ENCODE measurements at places on chromosomes 6 and 20. TPM values are rescaled to one million over a fixed set of nuclear protein-coding genes. Genes with fewer than 3 reads are reported as not detected.
A peak's percentile ranks its signal among the peaks of the same experiment; 100 is the strongest.

DNA sequence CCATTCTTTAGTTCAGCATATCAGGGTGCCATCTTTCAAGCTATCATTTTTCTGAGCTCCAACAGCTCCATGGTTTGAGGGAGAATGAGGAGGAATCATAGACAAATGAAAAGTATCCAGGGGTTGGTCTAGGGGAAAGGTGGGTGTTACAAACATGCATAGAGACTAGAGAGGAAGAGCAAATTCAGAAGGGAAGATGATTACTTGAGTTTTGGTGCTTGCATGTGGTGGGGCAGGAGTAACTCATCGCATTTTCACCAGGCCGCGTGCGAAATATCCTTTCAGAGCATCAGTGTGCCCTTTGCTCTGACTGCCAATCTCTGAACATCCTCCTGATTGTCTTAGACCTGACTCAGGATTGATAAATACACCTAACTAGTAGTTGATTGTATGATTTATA is 7.7 kb upstream of the BICRAL start:
- H3K27ac ChIP-seq = no peak overlapping the region
- no peaks in the 10 kb centered on the region for H3K36me3 ChIP-seq
- H3K4me1 ChIP-seq = no peaks in the 10 kb centered on the region
- H3K4me3 ChIP-seq = no peak overlapping the region
- DNase-seq = no peak
- no peaks in the 10 kb centered on the region for H3K27me3 ChIP-seq

SRSF12 gene
- total RNA-seq = 0.36 TPM

HBS1L gene
- 171 TPM for total RNA-seq

MEP1A gene
- total RNA-seq = not detected

DNMT3B gene
- total RNA-seq = 1.3 TPM

DNA sequence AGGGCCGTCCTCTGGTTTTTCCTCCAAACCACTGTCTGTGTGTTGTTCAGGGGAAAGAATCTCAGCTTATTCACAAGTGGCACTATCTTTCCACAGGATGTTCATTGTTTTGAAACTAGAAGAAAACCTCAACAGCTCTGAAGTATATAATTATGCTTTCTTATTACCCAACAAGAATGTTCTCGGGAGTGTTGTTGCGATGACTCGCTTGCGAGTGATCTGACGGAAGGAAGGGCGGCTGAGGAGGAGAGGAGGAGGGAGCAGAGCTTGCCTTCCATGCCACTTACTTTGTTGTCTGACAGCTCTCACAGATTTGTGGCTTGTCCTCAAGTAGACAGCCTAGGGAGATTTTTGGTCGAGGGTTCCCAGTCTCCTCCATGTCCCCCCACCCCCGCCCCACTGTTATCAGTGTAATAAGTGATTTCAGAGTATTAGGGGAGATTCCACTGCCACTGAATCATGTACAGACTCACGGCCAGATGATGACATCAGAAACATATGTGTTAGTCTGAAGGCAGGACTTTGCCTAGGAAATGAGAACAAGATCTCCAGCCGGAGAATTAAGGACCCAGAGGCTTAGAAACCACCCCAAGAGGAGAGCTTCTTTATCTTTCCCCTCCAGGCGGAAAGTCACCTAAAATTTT is 80.7 kb upstream of the CCN6 start:
- H3K27ac ChIP-seq = peak overlapping the region; percentile 87
- peak; percentile 98 for DNase-seq
- H3K36me3 ChIP-seq = no peaks in the 10 kb centered on the region
- peak overlapping the region; percentile 13 for H3K4me3 ChIP-seq
- H3K4me1 ChIP-seq = peaks cover 9% of the 10 kb centered on the region
- H3K27me3 ChIP-seq = no peaks in the 10 kb centered on the region

GRCh38 chr20:32326504-32326845 is 31.7 kb upstream of the ASXL1 start:
- no peaks in the 10 kb centered on the region for H3K27me3 ChIP-seq
- H3K4me3 ChIP-seq = no peak overlapping the region
- H3K27ac ChIP-seq = no peak overlapping the region
- H3K36me3 ChIP-seq = peaks cover 12% of the 10 kb centered on the region
- H3K4me1 ChIP-seq = peaks cover 11% of the 10 kb centered on the region

DNA sequence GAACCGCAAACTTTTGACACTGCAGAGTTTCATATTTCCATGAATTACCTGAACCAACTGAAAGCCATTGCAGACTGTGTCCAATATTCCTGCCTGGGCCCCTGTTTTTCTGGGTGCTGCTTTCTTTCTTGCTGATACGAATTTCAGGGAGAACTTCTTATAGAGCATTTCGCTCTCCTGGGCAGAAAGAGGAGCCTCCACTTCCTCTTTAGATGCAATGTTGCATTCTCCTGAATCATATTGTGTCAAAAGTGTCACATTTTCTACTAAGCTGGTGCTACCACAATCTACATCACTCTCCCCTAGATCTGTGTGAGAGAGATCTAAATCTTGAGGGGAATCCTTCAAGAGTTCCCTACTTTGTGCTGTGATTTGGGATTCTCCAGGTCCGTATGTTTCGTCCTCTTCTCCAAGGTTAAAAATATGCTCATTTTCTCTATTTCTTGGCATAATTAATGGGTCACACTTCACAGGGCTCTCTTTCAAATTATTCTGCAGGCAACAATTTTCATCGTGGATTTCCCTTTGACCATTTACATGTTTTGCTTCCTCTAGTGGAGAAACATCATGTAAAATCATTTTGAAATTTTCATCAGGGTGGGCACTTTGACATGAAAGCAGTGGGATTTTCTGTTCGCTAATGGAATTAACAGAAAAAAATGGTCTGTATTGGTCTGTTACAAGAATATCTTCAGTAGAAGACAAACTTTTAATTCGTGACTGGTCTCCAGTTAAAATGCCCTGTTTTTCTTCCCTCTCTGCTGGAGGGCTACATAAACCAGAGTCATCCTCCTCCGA is 102.3 kb downstream of the DST start:
- H3K27me3 ChIP-seq = no peaks in the 10 kb centered on the region
- H3K4me1 ChIP-seq = peaks cover 5% of the 10 kb centered on the region
- H3K4me3 ChIP-seq = peak overlapping the region; percentile 79
- H3K27ac ChIP-seq = peak overlapping the region; percentile 64

DNA sequence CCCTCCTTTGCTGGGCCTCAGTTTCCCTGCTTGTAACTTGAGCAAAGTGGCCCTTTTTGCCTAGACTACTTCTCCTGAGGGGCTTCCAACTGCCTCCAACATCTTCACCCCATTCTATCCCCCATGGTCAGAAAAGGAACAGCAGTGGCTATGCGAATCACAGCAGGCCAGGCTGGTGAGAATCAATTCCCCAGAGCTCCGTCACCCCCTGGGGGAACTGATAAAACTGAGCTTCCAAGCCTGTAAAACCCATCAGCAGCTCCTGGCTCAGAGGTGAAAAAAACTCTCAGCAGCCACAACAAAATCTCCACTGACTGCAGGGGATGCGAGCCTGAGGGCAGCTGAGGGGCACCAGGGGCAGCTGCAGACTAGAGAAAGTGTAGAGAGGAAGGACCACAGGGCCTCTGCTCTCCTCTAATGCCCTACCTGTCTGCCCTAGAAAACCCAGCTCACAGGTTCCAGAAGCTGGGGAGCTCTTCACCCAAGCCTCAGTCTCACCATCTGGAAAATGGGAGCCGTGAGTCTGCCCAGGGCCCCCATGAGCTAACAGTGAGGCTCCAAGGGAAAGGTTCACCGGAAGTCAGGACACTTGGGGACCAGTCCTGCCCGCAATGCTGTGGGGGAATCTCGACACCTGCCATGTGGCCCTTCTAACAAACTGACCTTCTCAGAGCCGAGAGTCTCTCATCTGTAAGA is 120.6 kb downstream of the GRM4 start:
- no peak overlapping the region for H3K4me3 ChIP-seq
- H3K36me3 ChIP-seq = no peaks in the 10 kb centered on the region
- DNase-seq = no peak
- no peak overlapping the region for H3K27ac ChIP-seq
- no peaks in the 10 kb centered on the region for H3K4me1 ChIP-seq

MAFB gene
- total RNA-seq = not detected

LY6G6C gene
- not detected for total RNA-seq

- no peaks in the 10 kb centered on the region for H3K36me3 ChIP-seq
- no peak for DNase-seq
- H3K27ac ChIP-seq = no peak overlapping the region
- no peaks in the 10 kb centered on the region for H3K4me1 ChIP-seq
- H3K27me3 ChIP-seq = peaks cover 55% of the 10 kb centered on the region
These were observed 691 bp downstream of the SLC22A7 start for GRCh38 chr6:43298565-43299337.

GRCh38 chr20:59961423-59961822 is 3.2 kb downstream of the CDH26 start:
- H3K4me1 ChIP-seq = no peaks in the 10 kb centered on the region
- H3K27ac ChIP-seq = no peak overlapping the region
- H3K27me3 ChIP-seq = peaks cover 11% of the 10 kb centered on the region
- H3K36me3 ChIP-seq = no peaks in the 10 kb centered on the region

GRCh38 chr6:105041880-105042279 is 85.0 kb downstream of the LIN28B start:
- no peak overlapping the region for H3K27ac ChIP-seq
- H3K4me3 ChIP-seq = no peak overlapping the region
- no peaks in the 10 kb centered on the region for H3K4me1 ChIP-seq

DNA sequence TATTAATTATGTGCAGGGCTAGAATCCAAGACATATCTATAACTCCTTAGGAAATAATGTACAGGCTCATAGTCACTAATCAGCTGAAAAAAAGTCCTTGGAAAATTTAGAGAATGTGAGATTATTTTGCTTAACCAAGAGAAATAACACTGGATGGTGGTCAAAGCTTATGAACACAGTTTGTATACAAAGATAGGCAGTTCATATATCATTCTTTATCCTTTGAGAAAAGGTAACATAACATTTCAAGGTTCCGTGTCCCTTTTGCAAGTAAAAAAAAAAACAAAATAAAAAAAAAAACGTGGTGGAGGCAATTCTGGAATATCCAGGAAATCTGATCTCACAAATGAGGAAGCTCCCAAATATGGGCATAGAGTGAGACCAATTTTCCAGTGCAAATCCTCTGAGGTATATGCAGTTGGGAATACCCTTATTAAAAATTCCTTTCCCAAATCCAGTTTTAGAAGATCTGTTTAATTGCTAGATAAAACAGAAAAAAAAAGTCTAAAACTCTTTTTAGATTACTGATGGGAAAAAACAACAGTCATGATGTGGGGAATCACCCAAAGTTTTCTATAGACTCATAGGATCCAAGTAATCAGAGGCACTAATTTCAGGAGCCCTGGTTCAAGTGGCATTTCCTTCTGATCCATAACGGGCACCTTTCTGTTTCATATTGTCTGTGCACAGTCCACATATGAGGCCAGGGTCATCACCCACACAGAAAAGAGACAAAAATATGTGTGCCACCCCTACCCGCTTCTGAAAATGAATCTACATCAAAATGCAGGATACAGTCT is 17.7 kb upstream of the TNFAIP3 start:
- no peaks in the 10 kb centered on the region for H3K36me3 ChIP-seq
- peaks cover 30% of the 10 kb centered on the region for H3K4me1 ChIP-seq
- H3K4me3 ChIP-seq = peak overlapping the region; percentile 8
- peak; percentile 74 for DNase-seq
- peak overlapping the region; percentile 100 for H3K27ac ChIP-seq

SIRPB2 gene
- total RNA-seq = not detected

- H3K36me3 ChIP-seq = no peaks in the 10 kb centered on the region
- no peak overlapping the region for H3K4me3 ChIP-seq
- H3K27ac ChIP-seq = no peak overlapping the region
- no peaks in the 10 kb centered on the region for H3K4me1 ChIP-seq
These were observed 477.2 kb upstream of the SULF2 start for GRCh38 chr20:48262466-48262865.

EFCAB8 gene
- not detected for total RNA-seq

CALHM4 gene
- total RNA-seq = not detected

EPB41L1 gene
- total RNA-seq = 13.9 TPM

GRCh38 chr6:148520109-148520841 is 177.6 kb downstream of the SASH1 start:
- H3K36me3 ChIP-seq = peaks cover 28% of the 10 kb centered on the region
- no peaks in the 10 kb centered on the region for H3K27me3 ChIP-seq
- H3K4me3 ChIP-seq = no peak overlapping the region

MTFR2 gene
- total RNA-seq = 0.72 TPM

BMP2 gene
- total RNA-seq = 0.18 TPM

DNA sequence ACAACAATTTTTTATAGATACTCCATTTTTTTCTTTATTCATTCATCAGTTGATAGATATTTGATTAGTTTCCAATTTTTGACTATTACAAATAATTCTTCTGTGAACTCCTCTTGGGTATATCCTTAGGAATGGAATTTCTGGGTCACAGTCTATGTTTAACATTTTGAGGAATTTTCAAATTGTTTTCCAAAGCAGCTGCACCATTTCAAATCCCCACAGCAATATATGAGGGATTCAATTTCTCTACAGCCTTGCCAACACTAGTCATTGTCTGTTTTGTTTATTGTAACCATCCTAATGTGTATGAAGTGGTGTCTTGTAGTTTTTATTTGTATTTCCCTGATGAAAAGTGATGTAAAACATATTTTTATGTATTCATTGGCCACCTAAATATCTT is 320.3 kb upstream of the DEFB112 start:
- no peaks in the 10 kb centered on the region for H3K4me1 ChIP-seq
- no peak overlapping the region for H3K27ac ChIP-seq
- no peaks in the 10 kb centered on the region for H3K27me3 ChIP-seq
- H3K36me3 ChIP-seq = no peaks in the 10 kb centered on the region

GRCh38 chr6:85464722-85465150 is 14.9 kb downstream of the NT5E start:
- no peak overlapping the region for H3K4me3 ChIP-seq
- H3K36me3 ChIP-seq = peaks cover 7% of the 10 kb centered on the region
- H3K27ac ChIP-seq = peak overlapping the region; percentile 69

SH3BGRL2 gene
- total RNA-seq = 9.7 TPM

DNA sequence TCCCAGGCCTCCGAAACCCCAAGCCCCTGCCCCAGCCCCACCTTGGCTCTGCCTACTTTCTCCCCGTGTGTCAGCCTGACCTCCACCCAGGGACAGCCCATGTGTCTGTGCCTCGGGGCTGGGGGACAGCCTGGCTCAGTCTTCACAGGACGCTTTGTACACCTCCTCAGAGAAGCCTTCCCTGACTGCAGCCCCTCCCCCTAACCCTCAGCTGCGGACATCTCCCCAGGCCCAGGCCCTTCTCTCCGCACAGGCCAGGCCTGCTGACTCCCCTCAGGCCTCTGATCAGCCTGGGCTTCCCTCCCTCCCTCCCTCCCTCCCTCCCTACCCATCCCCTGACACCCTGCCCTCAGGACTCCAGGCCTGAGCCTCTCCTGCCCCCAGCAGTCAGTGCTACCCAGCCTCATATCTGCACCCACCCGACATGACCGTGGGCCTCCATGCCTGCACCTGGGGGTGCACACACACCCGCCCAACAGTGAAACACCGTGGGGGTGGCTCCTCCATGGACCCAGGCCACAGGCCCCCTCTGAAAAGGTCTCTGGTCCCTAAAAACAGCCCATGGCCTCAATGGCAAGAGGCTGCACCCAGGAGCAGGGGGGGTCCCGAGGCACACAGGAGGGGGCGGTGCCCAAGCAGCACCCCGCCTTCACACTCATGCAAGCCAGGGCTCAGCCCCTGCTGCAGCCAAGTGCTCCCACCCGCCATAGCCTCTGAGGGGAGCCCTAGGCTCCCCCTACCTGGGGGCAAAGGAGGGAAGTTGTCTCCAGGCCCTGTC is 12.9 kb downstream of the LAMA5 start:
- peaks cover 9% of the 10 kb centered on the region for H3K36me3 ChIP-seq
- DNase-seq = no peak

GSTA3 gene
- not detected for total RNA-seq

KCNG1 gene
- total RNA-seq = 23.7 TPM

EIF2S2 gene
- total RNA-seq = 84.7 TPM

ADGB gene
- total RNA-seq = not detected

CDSN gene
- total RNA-seq = not detected

Measured in IMR-90 (cell line).